ENCODE measurements at places on chromosomes 7 and 10.
A peak's percentile ranks its signal among the peaks of the same experiment; 100 is the strongest.

DNA sequence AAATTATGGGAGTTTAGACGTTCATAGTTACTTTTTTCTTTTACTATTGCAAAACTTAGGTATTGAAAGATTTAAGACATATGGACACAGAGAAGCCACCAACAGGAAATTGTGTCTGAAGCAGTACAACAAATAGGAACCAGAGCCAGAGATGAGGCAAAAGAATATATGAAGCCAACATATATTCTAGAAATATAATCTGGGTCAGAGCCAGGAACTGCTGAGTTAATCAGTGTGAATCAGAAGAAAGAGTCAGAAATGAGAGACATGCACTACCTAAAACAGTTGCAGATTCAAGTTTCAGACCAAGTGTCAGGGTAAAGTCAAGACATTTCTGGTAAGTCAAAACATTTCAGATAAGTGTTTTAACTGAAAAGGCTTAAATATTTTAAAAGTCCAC, 67.7 kb downstream of the DGKB start:
- DNase-seq: no peak

GRCh38 chr10:89217057-89217990, 10.2 kb upstream of the CH25H start:
- no peak for DNase-seq

DNA sequence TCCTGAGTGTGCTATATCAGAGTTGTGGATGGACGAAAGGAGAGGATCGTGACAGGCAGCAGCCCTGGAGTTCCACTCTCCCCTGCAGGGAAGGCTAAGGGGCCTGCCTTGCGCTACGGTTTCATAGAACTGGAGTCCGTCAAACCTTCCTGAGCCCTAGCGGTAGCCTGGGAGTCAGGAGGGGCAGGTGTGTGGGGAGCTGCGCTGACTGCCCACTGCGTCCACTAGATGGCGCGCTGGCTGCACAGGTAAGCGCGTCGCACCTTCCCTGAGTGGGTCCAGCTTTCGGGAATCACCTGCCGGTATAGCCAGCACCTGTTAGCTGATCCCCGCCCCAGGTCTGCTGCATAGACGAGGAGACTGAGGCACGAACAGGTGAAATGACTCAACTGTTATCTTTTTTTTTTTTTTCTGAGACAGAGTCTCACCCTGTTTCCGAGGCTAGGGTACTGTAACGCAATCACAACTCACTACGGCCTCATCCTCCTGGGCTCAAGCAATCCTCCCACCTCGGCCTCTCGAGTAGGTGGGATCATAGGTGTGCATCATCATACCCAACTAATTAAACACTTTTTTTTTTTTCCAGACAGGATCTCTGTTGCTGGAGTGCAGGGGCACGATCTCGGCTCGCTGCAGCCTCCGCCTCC, 20.2 kb upstream of the BAIAP2L1 start:
- DNase-seq: no peak

DNA sequence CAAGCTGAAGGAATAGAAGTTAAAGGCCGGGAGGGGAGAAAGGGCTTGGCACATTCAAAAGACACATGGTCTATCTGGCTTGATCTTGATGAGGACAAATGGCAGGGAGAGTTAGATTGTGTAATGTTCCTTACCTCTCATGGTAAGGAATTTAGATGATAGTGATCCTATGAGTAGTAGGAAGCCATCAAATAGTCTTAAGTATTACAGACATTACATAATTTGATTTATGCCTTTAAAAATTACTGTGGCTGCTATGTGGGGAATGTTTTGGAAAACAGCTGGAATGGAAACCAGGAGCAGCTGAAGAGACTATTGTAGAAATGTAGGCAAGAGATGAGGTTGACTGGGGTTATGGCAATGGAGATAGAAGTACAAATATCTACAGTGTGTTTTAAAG, 351.3 kb upstream of the BMPER start:
- DNase-seq: no peak

GRCh38 chr10:24434961-24435360, 226.0 kb downstream of the KIAA1217 start:
- no peak for DNase-seq

DNA sequence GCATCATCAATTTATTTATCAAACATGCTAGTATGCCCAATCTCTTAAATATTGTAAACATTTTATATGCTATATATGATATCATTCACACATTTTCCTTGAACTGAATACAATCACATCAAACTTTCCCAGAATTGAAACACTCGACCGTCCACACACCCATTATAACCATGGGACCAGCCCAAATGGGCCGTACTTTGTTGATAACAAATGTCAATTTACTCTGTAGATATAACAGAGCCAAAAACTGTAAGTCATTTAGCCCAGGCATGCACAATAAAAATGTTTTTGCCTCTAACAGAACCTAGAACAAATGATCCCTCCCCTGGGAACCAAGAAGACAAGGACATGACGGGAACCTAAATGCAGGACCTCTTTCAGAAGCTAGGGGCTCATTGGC, 683 bp upstream of the ANKRD22 start:
- DNase-seq: no peak

- no peak for DNase-seq
These were observed 724.0 kb upstream of the FZD8 start for GRCh38 chr10:36366065-36366464.

DNA sequence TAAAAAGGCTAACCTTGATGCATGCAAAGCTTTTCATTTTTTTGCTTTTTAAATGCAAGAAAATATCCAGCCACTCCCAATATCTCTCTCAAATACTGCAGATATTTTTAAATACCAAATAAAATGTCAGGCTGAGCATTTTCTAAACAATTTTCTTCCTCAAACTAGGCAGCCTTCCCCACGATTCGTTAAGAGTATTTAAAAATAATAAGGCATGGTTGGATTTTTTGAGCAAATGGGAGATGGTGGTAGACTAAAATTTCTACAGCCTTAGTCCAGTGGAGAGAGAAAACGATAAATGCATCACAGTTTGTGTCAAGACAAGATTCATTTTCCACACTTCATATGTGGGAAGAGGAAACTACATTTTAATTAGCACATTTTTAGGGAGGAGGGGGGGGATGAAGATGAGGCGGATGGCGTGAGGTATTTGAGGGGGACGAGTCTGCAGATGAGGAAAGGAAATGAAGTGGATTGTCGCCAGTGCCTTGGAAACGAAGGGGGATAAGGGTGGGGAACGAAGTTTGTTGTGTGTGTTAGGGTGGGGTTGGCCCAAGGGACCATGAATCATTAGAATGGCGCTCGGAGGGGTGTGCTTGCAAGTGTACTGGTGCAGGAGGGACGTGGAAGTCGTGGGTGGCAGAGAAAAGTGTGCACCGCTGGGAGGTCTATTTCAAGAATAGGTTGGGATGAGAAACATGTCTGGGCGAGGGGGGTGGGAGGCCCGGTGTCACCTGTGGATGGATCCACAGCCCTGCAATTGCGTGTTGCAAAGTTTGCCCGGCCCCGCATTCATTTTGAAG, 1.2 kb upstream of the ADD3 start:
- no peak for DNase-seq

DNA sequence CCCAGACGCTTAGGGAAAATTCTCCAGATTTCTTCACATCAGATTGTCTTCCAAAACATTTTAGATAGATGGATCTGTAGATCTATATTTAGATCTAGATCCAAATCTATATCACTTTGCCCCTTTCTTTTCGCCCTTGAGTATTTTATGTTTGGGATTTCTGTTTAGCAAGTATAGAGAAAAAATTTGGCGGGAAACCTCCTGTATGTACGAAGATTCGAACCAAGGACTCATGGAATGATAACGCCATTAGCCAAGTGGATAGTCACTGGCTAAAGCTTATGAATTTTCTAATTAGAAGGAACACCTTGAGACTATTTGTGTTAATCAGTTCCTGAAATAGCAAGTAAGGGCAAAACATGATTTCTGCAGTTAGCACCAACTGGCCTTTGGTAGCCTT, 1.2 kb downstream of the THNSL1 start:
- DNase-seq: no peak

DNA sequence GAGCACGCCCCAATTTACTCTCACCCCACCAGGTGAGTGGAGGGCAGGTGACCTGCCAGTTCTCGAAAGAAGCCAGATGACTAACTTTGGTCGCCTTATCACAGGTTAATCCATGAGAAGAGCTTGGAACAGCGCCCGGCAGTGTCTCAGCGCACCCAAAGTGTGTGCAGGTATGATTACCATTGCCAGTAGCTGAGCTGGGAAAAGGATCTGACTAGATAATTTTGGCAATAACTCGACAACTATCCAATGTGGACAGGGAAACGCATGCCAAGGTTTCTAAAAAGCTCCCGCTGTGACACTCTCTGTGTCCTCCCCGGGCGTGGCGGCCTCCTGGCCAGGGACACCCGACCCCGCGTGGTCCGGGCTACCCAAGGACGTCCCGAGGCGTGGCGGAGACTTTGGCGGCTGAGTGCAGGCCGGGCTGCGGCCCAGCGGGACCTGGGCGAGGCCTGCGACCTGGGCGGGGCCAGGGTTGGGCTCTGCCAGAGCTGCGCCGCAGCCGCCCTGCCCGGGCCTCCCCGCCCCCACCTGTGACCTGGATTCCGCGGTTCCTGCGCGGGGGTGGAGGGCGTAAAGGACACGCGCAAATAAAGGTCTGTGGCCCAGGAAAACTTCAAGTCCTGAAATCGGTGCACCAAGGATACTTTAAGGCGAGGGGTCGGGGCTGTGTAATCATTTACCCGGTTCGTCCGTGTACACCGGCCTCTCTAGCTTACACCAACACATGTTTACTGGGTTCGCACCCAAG, 13.7 kb upstream of the WAPL start:
- DNase-seq: no peak

DNA sequence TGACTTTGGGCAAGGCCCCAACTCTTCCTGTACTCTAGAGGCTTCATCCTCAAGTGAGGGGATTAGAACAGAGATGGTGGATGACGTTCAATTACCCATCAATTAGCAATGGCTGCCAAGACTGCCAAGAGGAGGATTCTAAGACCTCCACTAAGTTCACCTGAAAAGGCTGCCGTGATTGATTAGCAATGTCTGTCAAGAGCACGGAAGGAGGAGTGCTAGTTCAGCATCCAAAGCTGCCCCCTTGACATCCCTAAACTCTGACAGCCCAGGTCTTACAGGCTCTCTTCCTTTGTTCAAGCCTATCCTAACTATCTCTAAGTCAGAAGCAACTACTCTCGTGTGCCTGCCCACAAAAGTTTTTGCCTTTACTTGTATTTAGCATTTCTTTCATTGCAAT, 68.4 kb downstream of the FAM53B start:
- DNase-seq: no peak

- DNase-seq: no peak
These were observed 81.8 kb downstream of the SPAG6 start for GRCh38 chr10:22427101-22427500.

DNA sequence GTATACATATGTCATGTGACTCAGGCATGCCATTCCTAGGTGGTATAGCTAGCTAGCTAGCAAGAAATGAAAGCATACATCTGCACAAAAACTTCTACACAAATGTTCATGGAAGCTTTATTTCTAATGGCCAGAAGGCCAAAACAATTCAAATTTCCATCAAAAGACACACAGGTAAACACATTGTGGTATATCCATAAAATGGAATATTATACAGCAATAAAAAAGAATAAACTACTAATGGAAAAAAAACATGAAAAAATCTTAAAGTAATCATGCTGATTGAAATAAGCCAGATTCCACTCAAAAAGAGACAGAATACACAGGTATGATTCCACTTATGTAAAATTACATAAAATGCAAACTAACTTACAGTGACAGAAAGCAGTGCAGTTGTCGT, 154.3 kb downstream of the MACC1 start:
- DNase-seq: no peak

DNA sequence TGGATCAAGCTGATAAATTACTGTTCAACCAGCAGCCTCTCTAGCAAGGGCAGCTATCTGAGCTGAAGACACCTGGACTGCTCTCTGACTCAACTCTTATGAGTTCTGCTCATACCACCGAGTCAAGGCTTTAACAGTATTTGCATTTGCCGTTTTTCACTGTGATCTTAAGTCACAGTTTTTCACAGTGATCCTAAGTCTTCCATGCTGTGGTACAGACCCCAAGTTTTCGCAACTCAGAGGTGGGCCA, 31.3 kb downstream of the PIP4K2A start:
- no peak for DNase-seq

GRCh38 chr7:127708788-127709187, 56.8 kb downstream of the SND1 start:
- peak; percentile 35 for DNase-seq

- DNase-seq: no peak
These were observed 35.7 kb upstream of the EBLN1 start for GRCh38 chr10:22253580-22253882.

- DNase-seq: no peak
These were observed 38.2 kb downstream of the NCAPG2 start for GRCh38 chr7:158666401-158666800.

GRCh38 chr7:97064972-97065587, 40.4 kb upstream of the DLX5 start:
- no peak for DNase-seq

DNA sequence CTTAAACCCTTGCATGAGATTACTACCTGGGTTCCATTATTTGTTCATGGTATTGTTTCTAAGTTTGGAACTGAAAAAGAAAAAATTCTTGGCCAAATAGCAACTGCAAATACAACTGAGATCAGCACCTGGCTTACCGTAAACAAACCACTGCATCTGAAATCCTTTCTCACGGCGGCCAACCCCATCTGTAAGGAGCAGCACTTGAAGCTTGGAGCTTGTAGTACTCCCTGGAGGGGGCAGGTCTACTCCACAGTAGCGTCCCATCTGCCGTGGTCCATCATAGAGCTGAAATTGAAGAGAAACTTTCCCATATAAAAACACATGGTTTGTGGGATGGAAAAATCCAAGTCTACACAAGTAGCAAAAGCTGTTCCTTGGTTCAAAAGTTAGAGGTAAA, 109.9 kb downstream of the CUBN start:
- DNase-seq: no peak

GRCh38 chr10:113322843-113323242, 230.0 kb upstream of the HABP2 start:
- no peak for DNase-seq

GRCh38 chr7:19587291-19587690, 121.5 kb downstream of the POLR1F start:
- no peak for DNase-seq

GRCh38 chr7:143900230-143900766, 1.7 kb downstream of the TCAF1 start:
- no peak for DNase-seq

GRCh38 chr7:119935418-119936025, 337.5 kb upstream of the KCND2 start:
- no peak for DNase-seq
